ENCODE measurements at places on chromosomes 7 and 10.

GRCh38 chr10:20007426-20007825, 191.2 kb downstream of the PLXDC2 start:
- DNase-seq, result no peak

- DNase-seq, result no peak
Observed at GRCh38 chr10:51029172-51029641, 45.1 kb upstream of the PRKG1 start.

GRCh38 chr7:91465595-91466061, 201.4 kb downstream of the FZD1 start:
- no peak for DNase-seq

DNA sequence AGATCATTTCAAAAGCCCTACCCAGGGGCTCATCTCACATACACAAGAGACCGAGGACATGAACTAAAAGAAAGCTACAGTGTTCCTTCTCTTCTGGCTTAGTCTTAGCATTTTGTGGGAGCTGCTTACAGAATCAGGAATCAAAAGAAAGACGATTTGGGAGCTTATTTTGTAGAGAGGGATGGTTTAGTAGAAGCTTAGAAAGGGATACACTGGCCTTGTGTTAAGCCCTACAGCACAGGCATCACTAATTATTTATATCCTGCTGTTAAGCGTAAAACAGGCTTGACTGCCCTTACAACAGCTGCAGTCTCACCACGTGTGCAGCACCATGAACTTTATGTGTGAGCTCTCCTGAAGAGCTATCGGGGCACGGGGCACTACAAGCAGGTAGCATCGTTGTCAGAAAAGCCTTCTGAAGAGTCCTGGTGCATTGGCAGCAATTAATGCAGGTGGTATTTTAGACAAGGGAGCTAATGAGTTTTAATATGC, 798.3 kb downstream of the NXPH1 start:
- no peak for DNase-seq

DNA sequence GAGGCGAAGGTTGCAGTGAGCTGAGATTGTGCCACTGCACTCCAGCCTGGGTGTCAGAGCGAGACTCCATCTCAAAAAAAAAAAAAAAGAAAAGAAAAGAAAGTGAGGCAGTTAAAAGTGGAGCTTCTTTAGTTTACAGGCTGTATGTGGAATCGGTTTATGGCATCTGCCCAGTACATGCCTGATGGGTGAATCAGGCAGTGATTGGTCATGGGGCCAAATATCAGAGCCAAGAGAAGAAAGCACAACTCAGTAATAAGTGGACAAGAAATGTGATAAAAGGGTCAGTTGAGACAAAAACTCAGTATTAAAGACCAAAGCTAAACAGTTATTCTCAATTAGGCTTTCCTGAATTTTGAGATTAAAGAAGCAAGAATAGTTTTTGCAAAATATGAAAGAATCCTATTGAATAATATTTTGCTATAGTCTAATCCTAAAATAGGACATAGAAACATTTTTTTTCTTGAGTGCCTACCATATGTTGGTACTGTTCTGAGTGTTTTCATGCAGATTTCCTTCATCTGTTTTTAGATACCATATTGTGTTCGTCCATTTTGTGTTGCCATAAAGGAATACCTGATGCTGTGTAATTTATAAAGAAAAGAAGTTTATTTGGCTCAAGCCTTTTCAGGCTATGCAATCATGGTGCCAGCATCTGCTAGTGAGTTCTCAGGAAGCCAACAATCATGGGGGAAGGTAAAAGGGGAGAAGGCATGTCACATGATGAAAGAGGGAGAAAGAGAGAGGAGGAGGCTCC, 14.4 kb downstream of the CDC14C start:
- DNase-seq, result no peak

GRCh38 chr7:30347226-30348082, 63.1 kb downstream of the ZNRF2 start:
- DNase-seq, result no peak

DNA sequence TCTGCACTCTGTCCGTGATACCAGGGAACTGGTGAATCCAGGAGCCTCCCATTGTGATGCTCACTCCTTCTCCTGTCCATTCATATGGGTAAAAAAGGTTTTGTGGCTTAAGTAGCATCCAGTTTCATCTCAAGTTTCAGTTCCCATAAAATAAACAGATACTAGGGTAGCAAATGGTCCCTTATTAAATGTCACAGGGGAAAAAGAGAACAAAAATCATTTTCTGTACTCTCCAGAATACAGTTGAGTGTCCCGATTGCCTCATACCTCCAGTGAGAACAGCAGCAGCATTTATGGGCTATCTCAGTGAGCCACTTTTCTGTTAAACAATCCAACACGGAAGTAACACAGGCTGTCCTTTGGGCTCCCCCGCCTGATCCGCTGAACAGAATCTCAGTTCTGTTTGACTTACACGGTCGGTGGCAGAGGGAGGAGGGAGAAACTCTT, 179.6 kb downstream of the CELF2 start:
- no peak for DNase-seq

Measured in activated effector memory CD4-positive, alpha-beta T cell treated with anti-CD3 and anti-CD28 coated beads, Interleukin-2, amount 50 U/mL, for 16 hours (primary cell).